ENCODE measurements at places on chromosomes 4 and X. TPM values are rescaled to one million over a fixed set of nuclear protein-coding genes. Genes with fewer than 3 reads are reported as not detected.
A peak's percentile ranks its signal among the peaks of the same experiment; 100 is the strongest.

Gene SASH3
- total RNA-seq, result 4.5 TPM

DNA sequence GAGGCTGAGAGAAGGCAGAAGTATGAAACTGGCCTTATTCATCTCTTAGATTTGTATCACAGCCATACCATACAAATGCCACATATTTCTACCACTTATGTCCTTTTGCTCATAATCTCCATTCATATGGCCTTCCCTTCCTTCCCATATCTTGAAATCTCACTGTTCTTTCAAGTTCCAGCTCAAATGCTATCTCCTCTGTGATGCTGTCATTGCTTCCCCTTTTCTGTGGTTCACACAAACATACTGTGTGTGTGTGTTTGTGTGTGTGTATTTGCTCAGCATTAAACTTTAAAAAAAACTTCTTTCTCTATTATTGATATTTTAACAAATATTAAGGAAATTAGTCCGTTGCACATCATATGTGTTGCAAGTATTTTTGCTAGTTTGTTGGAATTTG, 26.7 kb downstream of the PHKA1 start:
- H3K4me1 ChIP-seq, result no peaks in the 10 kb centered on the region
- DNase-seq, result no peak
- no peaks in the 10 kb centered on the region for H3K36me3 ChIP-seq
- no peaks in the 10 kb centered on the region for H3K27me3 ChIP-seq
- no peak overlapping the region for H3K4me3 ChIP-seq
- H3K27ac ChIP-seq, result no peak overlapping the region

DNA sequence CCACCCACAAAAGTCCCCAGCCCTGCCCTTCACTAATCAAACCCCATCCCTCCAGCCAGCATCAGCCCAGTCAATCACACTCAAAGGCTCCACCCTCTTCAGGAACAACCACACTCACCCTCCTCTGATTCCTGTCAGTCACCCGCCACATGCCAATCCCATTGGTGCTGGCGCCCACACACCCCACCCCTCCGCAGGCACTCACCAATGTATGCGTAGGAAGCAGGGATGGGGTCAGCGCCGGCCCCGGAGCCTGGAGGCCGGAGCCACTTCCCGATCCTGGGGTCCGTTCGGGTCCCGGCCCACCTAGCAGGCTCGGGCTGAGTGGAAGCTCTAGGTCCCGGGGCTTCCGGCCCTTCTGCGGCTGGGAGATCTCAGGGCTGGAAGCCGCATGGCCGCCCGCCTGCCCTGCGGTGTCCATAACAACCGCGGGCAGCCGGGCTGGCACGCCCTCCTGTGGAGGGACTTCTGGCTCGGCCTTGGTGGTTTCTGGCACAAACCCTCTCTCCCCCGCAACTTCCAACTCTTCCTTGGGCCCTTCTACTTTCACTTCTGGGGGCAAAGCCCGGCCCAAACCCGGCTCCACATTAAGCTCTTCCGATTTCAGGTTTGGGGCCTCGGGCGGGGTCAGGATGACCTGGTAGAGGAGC, 7.9 kb upstream of the CFP start:
- H3K27ac ChIP-seq, result no peak overlapping the region
- H3K4me1 ChIP-seq, result no peaks in the 10 kb centered on the region
- H3K36me3 ChIP-seq, result no peaks in the 10 kb centered on the region
- H3K27me3 ChIP-seq, result no peaks in the 10 kb centered on the region

GRCh38 chr4:156169011-156169410, 215.3 kb upstream of the CTSO start:
- H3K27ac ChIP-seq, result no peak overlapping the region
- H3K27me3 ChIP-seq, result no peaks in the 10 kb centered on the region
- H3K4me3 ChIP-seq, result no peak overlapping the region
- no peaks in the 10 kb centered on the region for H3K4me1 ChIP-seq
- no peaks in the 10 kb centered on the region for H3K36me3 ChIP-seq
- DNase-seq, result no peak

GRCh38 chr4:182975806-182976205, 58.6 kb upstream of the DCTD start:
- no peaks in the 10 kb centered on the region for H3K4me1 ChIP-seq
- H3K27ac ChIP-seq, result no peak overlapping the region
- no peak for DNase-seq
- no peaks in the 10 kb centered on the region for H3K27me3 ChIP-seq
- H3K36me3 ChIP-seq, result no peaks in the 10 kb centered on the region
- no peak overlapping the region for H3K4me3 ChIP-seq

Gene NLGN4X
- 0.89 TPM for total RNA-seq

DNA sequence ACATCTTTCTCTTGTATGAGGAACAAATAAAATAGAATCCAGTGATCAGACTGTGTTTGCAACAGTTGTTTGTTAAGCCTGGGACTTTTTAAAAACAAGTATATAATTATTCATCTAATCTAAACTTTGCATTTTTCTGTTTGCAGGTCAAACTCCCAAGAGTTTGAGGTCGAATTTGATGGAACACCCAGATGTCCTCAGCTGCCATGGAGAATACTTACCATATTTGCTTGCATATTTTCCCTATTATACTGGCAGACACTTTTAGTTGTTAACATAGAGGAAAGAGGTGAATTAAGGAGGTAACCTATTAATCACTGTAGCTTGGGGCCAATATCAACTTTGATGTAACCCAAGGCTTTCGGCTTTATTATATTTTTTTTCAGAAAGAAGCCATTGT, 401.5 kb upstream of the DIPK2B start:
- no peaks in the 10 kb centered on the region for H3K36me3 ChIP-seq
- no peaks in the 10 kb centered on the region for H3K27me3 ChIP-seq
- no peak for DNase-seq
- H3K4me3 ChIP-seq, result no peak overlapping the region

Gene MBTPS2
- total RNA-seq, result 8.8 TPM

GRCh38 chr4:69744157-69744478, 16.3 kb downstream of the SULT1B1 start:
- no peak overlapping the region for H3K27ac ChIP-seq
- no peaks in the 10 kb centered on the region for H3K27me3 ChIP-seq
- H3K4me1 ChIP-seq, result no peaks in the 10 kb centered on the region

Gene TLR10
- 0.20 TPM for total RNA-seq

DNA sequence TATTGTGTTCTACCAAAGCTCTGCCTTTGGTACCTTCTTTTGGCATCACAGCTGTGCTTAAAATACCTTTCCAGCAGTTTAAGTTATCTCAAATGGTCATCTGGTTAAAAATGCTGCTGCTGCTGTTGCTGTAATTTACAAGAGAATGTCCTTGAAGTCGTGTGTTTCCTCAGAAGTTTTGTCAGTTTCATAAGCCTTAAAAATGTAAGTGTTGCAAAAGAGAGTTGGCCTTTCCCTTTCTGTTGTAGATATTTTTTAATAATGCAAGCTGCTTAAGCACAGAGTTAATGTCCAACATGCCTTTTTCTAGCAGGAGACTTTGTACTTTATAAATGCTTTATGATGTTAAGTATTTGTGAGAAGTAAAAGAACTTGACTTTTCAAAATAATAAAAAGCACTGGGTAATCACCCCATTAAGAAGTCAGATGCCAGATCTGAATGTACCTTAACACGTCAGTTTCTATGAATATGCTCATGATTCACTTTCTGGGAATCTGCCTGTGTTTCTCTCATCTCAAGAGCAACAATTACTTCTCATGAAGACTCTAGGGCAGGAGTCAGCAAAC, 35.3 kb upstream of the TENM3 start:
- no peak for DNase-seq
- H3K36me3 ChIP-seq, result no peaks in the 10 kb centered on the region
- no peak overlapping the region for H3K27ac ChIP-seq
- H3K27me3 ChIP-seq, result no peaks in the 10 kb centered on the region

- H3K4me3 ChIP-seq, result no peak overlapping the region
- DNase-seq, result no peak
- H3K4me1 ChIP-seq, result no peaks in the 10 kb centered on the region
Measured at GRCh38 chrX:31609130-31609529, 537.3 kb upstream of the FTHL17 start.

Gene SHROOM2
- 3.9 TPM for total RNA-seq

Gene PSAPL1
- total RNA-seq, result not detected

DNA sequence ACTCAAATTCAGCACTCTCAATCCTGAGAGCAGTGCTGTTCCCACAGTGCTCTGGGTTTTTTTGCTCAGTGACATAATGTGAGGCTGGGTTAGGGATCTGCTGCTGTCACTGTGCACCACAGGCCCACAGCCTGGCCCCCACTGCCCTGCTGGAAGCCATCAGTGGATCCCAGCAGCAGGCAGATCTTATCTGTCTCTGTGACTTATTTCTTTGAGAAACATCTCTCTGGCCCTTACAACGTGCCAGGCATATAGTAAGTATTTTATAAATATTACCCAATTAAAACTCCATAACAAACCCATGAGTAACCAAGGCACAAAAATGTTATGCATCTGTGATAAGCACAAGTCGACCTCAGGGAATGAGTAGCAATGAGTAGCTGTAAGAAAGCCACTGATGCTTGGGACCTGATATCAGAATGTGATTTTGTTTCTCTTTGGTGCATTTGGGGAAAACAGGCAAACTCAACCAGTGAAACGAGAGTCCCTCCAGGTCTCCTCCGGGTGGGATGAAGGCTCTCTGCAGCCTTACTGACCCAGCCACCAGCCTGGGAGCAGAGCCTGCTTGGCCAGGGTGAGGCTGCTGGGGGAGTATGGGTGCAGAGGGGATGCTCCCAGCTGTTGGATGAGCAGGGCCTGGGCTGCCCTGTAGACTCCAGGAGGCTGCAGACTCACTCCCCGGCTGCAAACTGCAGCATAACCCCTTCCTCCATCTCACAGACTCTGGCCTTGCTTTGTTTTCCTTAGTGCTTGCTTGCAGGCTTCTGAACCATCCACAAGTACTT, 172.7 kb upstream of the LNX1 start:
- no peak overlapping the region for H3K4me3 ChIP-seq
- DNase-seq, result no peak
- no peaks in the 10 kb centered on the region for H3K4me1 ChIP-seq
- no peak overlapping the region for H3K27ac ChIP-seq
- no peaks in the 10 kb centered on the region for H3K27me3 ChIP-seq

GRCh38 chr4:52657618-52658501, 1.2 kb downstream of the USP46 start:
- H3K4me3 ChIP-seq, result peak overlapping the region; percentile 84
- H3K27ac ChIP-seq, result no peak overlapping the region
- no peaks in the 10 kb centered on the region for H3K36me3 ChIP-seq
- DNase-seq, result peak; percentile 23

DNA sequence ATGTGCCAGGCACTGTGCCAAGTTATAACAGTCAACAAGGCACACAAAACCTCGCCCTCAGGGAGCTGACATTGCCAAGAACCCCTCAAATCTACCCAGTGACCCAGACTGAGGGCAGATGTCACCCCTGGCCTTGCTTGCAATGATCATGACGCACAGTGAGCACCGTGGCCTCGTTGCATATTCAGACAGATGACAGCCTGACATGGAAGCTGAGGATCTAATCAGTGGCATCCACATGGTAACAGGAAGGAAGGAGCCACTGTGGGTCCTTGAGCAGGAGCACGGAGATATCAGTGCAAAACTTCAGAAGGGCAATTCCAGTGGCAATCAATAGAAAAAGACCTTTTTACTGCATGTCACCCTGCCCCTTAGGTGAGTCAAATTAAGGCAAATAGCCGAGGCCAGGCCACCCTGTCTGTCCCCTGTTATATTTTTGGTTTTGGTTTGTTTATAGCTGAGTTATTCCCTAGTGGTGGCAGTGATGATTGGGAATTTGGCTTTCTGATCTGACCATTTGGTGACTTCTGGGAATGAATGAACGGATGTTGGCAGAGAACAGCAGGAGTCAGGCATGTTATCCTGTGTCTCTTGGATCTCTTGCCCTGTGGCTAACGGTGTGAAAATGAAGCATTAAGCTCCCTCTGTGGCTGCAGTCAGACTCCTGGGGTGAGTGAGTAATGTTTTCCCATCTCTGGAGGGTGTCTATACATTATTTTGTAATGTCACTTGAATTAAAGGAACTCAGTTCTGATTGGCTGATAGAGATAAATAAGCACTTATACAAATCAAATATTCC, 20.4 kb downstream of the WDR13 start:
- H3K27me3 ChIP-seq, result no peaks in the 10 kb centered on the region
- H3K4me1 ChIP-seq, result no peaks in the 10 kb centered on the region
- no peaks in the 10 kb centered on the region for H3K36me3 ChIP-seq

Gene ADGRG2
- total RNA-seq, result 0.24 TPM

DNA sequence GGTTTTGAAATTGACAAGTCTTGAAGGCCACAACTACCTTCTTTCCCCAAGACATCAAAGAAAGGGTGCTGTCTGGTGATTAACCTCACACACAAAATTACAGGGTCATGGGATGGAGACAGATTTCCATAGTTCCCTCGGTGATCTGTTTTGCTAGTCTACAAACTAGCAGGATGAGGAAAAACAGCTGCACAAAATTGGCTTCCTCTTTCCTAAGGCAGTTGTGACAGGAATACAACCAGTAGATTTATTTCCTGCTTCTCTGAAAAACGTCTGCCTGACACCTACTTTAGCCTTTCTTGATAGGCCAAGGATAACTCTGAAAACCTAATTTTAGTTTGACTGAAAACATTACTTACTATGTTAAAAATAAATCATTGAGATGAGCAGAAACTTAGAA, 39.6 kb downstream of the DKK2 start:
- no peaks in the 10 kb centered on the region for H3K36me3 ChIP-seq
- H3K4me3 ChIP-seq, result no peak overlapping the region
- no peaks in the 10 kb centered on the region for H3K27me3 ChIP-seq
- no peaks in the 10 kb centered on the region for H3K4me1 ChIP-seq
- DNase-seq, result no peak
- H3K27ac ChIP-seq, result no peak overlapping the region

DNA sequence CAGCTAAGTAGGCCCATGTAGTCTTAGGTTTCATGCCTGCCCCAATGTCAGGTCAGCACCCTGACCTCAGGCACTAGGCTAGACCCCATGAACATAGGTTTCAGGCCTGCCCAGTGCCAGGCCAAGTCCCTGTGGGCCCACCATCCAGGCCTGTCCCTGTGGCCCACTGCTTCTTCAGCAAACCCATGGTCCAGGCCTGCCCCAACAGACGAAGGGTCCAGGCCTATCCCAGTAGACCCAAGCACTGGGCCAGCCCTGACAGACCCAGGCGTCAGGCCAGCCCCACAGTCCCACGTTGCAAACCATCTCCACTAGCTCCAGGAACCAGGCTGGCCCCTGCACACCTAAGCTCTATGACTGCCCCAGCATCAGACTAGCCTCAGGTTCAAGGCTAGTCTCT, 92.4 kb downstream of the ENOX2 start:
- DNase-seq, result no peak
- no peaks in the 10 kb centered on the region for H3K36me3 ChIP-seq
- H3K4me1 ChIP-seq, result no peaks in the 10 kb centered on the region
- no peak overlapping the region for H3K27ac ChIP-seq
- no peak overlapping the region for H3K4me3 ChIP-seq
- H3K27me3 ChIP-seq, result no peaks in the 10 kb centered on the region

All from colonic mucosa (tissue), 4 donors.